Activated CD4-positive, alpha-beta T cell treated with anti-CD3 and anti-CD28 coated beads, Interleukin-2, amount 10 ng/mL, durations not matched to agents 7 days and 5 days (primary cell): ENCODE measurements at places on chromosomes 12 and 14.

GRCh38 chr12:132309596-132310086 lies 19.7 kb downstream of the GALNT9 start:
- no peak for DNase-seq

DNA sequence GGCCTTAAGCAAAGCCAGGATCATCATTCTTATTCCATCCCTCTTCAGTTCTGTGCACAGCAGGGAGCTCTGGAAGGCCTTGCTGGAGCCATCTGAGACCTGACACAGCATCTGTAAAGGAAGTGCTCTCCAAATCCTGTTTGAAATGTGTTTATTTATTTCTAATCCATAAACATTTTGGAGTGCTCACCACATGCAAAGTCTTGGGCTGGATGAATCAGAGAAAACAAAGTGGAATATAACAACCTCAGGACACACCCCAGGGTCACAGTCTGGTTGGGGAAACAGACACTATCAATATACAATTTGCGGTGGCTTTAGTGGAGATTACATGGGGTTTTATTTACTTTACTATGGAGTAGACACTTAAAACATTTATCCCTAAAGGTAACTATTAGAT lies 54.3 kb downstream of the BMP4 start:
- DNase-seq = no peak

DNA sequence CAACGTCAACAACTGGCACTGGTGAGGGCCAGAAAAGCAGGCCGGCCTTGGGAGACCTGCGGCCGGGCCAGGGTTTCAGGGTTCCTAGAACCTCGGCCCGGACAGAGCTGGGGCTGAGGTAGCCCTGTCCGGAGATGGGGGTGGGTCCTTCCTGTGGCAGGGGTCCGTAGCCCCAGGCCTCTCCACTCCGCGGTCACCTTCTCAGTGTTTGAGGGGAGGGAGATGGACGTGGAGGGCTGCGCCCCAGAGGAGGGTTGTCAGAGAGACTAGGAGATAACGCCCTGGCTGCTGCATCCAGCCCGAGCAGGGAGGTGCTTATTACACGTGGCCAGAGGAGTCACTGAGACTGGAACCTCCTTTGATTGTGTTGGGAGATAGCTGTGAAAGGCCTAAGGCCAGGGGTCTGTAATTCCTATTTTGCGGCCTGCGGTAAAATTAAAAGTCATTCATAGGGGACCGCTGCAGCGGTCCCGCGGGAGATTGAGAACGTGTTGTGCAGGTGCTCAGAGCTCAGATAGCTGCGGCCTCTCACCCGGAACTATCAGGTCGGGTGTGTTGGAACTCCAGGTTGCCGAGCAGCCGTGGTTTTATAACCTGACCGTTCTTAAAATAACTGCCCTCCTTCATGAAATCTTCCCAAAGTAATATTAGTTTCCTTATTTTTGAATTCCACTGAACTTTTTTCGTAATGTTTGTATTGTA lies 507 bp downstream of the AHSA1 start:
- DNase-seq = peak; percentile 44

- DNase-seq = no peak
Observed at GRCh38 chr12:51962737-51963136, 11.2 kb downstream of the ACVR1B start.

DNA sequence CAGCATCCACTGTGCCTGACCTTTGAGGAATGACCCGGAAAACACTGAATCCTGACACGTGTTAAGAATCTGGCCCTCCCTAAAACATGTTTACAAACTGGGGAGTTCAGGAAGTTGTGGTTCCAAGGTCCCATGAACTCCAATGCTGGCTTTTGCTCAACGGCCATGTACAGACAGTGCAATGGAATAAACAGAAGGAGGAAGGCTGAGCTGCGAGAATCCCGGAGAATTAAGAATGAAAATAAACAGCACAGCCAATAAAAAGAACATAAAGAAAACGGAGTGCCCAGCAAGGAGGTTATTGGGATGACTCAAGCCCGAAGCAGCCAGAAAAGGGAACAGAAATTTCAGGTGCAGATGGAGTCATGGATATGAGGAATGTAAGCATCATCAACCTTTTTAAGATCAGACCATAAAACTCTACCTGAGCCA lies 32.3 kb downstream of the BCL11B start:
- DNase-seq = no peak

DNA sequence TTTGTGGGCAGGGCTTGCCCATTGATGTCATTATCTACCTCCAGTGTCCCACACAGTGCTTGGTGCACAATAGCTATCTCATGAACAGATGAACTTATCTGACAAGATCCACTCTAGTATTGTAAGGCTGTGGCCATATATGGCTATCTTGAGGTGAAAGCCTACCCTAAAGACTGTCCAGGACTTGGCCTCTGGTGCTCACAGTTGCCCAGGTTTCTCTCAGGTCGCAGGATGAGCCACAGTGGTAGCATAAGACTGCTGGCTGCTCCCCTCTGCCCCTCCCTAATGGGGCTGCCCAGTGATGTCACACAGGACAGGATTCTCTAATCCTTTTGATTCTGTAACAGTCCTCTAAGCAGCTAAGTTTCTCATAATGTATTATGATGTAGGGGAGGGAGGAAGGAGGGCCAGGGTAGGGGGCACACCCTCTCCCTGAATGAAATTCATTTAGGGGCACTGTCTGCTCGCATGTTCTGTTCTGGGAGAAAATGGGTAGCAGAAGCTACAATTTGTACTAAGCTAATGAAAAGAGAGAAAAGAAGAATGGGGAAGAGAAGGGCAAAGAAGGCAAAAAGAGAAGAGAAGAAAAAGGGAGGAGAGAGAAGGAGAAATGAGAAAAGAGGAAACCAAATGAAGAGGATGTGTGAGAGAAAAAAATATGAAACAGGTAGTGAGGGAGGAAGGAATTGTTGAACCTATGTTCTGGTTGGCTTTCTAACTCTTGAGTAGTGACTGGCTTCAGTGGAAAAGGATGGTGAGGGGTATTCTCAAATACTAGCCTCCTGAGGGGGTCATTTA lies 3.4 kb upstream of the PPM1A start:
- DNase-seq = no peak

DNA sequence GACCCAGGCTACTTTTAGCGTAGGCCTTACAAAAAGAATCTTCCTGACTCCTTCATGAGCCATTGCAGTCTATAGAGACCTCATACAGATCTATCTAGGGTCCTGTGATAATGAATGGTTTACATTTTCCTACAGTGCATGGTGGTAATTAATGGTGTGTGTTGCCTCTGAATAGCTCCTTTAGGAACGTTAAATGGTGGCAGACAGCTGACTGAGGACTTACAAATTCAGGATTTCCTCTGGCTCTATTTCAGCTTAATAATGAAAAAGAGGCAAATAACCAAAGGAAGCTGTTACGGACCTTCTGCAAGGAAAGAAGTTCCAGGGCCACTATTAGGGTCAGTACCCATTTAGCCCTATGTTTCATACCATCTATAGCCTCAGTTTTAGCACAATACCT lies 5.1 kb downstream of the IKBIP start:
- no peak for DNase-seq

- no peak for DNase-seq
Observed at GRCh38 chr14:68499451-68499850, 293.4 kb downstream of the ZFP36L1 start.
